ENCODE measurements at places on chromosomes 3 and 15.

GRCh38 chr3:78665101-78665500 lies 1102.7 kb downstream of the ROBO1 start:
- DNase-seq: no peak

GRCh38 chr3:11591391-11592282 lies 52.1 kb downstream of the VGLL4 start:
- DNase-seq: no peak

GRCh38 chr3:51930439-51930838 lies 11.3 kb downstream of the RRP9 start:
- no peak for DNase-seq

DNA sequence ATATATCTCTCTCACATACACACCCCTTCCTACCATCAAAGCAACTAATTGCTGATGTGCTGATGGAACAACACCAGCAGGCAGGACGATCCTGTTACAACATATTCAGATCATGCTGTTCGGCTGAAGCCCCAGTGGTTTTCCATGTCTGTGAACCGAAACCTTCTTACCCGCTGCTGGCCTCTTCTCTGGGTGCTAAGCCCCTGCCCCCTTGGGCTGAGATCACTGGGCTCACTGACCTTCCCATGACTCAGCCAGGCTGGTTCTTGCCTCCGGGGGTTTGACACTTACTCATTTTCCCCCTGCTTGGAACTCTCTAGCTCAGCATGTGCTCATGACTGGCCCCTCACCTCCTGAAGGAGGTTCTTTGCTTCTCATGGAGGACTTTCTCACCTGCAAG lies 122.0 kb upstream of the RGMA start:
- DNase-seq: peak; percentile 8

DNA sequence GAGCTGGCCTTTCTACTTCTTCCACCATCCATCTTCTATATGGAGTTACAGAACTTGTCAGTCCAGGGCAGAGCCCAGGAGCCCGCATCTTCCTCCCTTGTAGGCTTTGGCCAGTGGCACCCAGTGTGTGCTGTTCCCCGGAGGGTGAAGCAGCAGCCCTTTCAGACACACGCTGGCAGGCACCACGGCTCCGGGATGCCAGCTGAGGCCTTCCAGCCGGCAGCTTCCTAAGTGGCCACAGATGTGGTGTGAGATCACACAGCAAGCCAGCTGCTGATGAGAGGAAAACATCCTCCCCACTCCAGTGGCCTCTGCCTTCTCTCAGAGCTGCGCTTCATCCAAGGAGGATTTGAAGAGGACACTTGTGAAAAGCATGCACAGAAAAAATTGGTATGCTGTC lies 24.1 kb downstream of the CRABP1 start:
- DNase-seq: peak; percentile 28

DNA sequence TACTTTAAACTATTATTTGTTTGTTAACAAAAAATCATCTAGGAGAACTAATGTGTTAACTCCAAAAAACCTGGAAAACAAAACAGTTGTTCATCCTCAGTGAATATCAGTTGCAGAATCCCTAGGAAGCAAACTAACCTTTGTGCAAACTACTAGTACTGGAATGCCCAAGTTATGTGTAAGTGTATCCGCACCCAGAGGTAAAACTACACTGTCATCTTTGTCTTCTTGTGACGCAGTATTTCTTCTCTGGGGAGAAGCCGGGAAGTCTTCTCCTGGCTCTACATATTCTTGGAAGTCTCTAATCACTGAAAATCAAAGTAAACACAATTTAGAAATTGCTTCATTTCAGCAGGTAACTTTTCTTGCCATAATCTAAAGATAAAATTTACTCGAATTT lies 29.8 kb downstream of the DYNC1LI1 start:
- no peak for DNase-seq

DNA sequence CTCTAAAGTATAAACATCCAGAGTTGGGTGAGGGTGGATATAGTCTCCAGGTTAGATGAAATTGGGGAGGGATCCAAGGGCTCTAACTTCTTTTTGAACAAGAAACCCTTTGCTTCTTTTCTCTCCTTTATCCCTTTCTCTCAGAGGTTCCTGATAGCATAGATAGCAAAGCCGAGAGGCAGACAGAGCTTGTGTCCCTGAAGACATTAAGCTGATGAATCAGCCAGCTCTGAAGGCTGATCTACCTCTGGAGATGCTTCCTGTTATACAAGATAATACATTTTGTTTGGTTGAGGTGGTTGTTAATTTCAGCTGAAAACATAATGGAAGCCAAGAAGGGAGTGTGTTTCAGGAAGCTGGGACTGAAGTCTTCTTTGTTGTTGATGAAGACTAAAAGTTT lies 193.2 kb downstream of the PDCD6IP start:
- no peak for DNase-seq

GRCh38 chr3:183506674-183507320 lies 48.7 kb downstream of the KLHL6 start:
- no peak for DNase-seq

- DNase-seq: peak; percentile 48
Observed at GRCh38 chr15:36172955-36173354, 406.5 kb upstream of the CDIN1 start.

- no peak for DNase-seq
Observed at GRCh38 chr3:142211034-142211433, 14.4 kb downstream of the GK5 start.

DNA sequence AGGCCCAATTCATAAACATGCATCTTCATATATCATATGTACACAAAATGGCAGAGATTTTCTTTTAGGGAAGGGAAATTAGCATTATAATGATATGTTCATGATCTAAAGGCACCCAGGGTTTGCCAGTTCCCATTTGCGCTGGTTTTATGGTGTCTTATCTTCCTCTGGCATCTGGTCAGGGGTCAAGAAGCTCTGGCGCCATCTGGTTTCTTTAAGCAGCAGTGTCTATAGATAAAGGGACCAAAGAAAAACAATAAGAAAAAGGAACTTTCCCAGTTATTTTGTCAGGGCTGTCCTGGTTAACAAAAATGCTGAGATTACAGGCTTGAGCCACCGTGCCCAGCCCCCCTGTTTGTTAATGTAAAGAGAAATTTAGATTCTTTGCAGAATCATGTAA lies 3.3 kb upstream of the DCP1A start:
- DNase-seq: peak; percentile 36

DNA sequence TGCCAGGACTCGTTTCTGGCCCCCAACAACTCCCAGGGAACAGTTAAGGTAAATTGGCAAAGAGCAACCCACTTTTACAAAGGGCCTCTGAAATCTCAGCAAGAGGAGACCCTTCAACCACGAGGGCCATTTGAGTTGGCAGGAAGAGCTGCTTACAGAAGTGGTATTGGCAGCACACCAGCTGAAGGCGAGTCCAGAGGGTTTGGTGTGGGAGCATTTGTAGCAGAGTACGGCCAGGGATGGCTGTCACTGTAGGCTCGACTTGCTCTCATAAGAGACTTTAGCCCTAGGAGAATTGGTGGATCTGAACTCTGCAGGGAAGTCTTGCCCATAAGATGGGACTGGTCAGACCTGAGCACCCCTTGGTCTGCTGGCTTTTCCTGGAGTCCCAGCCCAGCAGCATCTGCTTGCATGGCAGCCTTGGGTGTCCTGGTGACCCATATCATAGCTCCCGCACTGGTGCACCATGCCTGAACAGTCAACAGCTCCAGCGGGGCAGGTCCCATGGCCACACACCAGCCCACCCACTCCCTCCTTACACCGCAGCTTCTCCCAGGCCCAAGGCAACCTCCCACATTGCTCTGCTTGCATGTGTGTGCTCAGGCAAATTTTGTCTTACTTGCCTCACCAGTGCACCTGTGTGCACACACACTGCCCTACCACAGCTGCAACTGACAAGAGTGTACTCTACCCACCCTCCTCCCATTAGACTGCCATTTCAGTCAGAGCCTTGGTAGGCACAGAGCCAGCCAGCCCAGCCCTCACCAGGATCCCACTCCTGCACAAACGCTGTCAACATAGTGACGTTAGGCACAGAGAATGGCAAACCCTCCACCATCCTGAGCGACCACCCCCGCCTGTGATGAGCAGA lies 861.6 kb upstream of the DPPA4 start:
- no peak for DNase-seq

GRCh38 chr3:172958565-172958964 lies 182.5 kb downstream of the SPATA16 start:
- no peak for DNase-seq

DNA sequence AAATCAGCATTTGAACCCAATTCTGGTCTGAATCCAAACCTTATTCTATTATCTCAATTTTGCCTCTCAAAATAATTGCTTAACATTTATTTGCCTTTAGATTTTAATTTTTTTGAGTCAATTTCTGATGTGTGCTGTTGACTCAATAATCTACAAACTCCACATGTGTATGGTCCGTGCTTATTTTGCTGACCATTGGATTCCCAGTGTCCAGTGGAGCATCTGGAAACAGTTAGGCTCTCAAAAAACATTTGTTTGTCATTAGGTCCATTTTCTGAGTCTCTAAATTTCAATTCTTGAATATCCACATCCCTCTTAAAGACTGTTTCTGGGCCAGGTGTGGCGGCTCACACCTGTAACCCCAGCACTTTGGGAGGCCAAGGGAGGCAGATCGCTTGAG lies 19.2 kb upstream of the MYZAP start:
- no peak for DNase-seq

DNA sequence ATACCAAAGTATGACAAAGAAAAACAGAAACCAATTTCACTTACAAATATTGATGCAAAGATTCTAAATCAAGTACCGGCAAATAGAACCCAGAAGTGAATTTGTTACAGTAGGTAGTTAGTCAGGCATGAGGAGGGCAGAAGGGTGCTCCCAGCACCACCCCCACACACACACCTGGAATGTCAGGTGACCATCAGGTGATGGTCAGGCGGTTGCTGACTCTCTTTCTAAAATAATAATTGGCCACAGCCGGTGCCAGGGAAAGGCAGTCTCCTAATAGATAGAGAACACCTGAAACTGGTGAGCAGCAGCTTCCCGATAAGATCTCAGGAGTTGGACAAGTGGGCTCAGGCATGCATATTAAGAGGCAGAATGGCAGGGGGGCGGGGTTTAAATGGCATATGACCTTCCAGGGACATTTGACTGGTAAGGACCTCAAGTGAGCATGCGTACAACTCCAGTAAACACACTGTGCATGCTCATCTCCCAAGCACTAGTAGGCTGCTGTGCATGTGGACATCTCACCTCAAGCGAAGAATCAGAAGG lies 131.1 kb downstream of the ANO10 start:
- no peak for DNase-seq

- no peak for DNase-seq
Observed at GRCh38 chr3:129104051-129104450, 17.6 kb downstream of the RAB43 start.

DNA sequence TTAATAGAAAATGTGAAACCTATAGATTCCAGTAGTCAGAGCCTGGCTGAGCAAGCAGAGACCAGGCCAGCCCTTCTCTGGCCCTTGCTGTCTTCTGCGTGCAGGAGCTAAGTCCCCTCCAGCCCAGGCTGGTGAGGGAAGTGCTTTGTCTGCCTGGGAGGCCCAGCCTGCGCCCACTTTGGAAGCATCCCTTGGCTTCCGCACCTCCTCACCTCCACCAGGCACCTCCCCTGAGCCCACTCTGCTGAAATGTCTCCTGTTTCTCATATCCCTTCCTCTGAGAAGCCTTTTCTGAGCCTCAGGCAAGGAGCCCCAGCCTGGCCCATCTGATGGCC lies 45.3 kb downstream of the ALDH1L1 start:
- no peak for DNase-seq

- DNase-seq: peak; percentile 63
Observed at GRCh38 chr15:99105514-99106341, 848 bp downstream of the SYNM start.

DNA sequence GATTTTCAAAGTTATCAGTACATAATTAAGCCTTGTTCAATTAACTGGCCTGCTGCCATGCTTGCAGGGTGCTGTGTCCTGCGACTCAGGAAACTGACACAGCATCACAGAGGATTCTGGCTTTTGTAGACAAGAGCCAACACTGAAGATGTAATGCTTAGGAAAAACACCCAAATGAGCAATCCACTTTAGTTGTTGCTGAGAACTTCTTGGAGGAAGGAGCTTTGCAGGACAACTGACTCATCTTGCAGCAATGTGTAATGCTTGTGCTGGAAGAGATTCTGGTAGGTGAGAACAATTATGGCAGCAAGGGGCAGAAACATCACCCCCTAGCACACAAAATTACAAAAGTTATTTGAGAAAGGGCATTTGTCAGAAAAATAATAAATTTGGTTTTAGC lies 67.6 kb downstream of the NLGN1 start:
- DNase-seq: peak; percentile 58

DNA sequence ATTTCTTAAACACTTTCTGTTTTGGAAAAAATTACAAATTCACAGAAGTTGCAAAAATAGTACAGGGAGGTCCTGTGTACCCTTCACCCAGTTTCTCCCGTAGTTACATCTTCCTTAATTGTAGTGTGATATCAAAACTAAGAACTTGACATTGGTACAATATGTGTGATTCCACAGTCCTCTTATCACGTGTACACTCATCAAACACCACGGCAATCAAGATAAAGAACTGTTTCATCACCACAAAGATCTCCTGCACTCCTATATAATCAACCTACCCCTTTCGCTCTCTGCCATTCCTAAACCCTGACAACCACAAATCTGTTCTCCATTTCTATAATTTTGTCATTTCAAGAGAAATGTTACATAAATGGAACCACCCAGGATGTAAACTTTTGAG lies 31.4 kb downstream of the POMGNT2 start:
- DNase-seq: no peak

GRCh38 chr3:112477891-112478290 lies 21.4 kb downstream of the BTLA start:
- no peak for DNase-seq

DNA sequence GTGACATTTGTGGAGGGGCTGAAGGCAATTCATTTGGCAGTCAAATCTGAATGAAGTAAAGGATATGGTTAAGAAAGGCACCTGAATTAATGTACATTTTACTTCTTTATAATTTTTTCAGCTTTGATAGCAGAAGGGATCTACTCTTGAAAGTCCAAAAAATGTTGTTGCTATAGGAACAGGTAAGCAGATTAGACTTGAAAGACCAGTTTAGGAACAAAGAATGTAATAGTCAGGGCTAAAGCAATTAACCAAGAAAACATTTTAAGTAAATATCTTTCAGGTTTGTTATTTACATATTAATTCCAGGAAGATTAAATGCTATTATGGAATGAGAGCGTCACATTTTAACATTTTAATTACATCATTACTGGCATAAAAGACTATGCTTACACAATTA lies 1.1 kb downstream of the ATP13A4 start:
- no peak for DNase-seq

- no peak for DNase-seq
Observed at GRCh38 chr15:33926260-33926659, 42.0 kb upstream of the CHRM5 start.

- DNase-seq: no peak
Observed at GRCh38 chr3:114480442-114480841, 186.6 kb downstream of the TIGIT start.

All from fibroblast of skin of abdomen (primary cell).